ENCODE measurements at places on chromosomes 11 and 22. TPM values are rescaled to one million over a fixed set of nuclear protein-coding genes. Genes with fewer than 3 reads are reported as not detected.

GRCh38 chr11:96815236-96815635 is 425.4 kb downstream of the JRKL start:
- DNase-seq, result no peak

Gene MOGAT2
- 0.31 TPM for total RNA-seq

GRCh38 chr11:83002053-83002452 is 69.6 kb downstream of the RAB30 start:
- no peak for DNase-seq

Gene EMID1
- 7.5 TPM for total RNA-seq

Gene FAT3
- 6.2 TPM for total RNA-seq

Gene POU2AF2
- total RNA-seq, result 5.2 TPM

GRCh38 chr11:116852261-116853031 is 15.0 kb upstream of the APOA1 start:
- DNase-seq, result peak; percentile 47

Gene C11orf52
- 1.4 TPM for total RNA-seq

DNA sequence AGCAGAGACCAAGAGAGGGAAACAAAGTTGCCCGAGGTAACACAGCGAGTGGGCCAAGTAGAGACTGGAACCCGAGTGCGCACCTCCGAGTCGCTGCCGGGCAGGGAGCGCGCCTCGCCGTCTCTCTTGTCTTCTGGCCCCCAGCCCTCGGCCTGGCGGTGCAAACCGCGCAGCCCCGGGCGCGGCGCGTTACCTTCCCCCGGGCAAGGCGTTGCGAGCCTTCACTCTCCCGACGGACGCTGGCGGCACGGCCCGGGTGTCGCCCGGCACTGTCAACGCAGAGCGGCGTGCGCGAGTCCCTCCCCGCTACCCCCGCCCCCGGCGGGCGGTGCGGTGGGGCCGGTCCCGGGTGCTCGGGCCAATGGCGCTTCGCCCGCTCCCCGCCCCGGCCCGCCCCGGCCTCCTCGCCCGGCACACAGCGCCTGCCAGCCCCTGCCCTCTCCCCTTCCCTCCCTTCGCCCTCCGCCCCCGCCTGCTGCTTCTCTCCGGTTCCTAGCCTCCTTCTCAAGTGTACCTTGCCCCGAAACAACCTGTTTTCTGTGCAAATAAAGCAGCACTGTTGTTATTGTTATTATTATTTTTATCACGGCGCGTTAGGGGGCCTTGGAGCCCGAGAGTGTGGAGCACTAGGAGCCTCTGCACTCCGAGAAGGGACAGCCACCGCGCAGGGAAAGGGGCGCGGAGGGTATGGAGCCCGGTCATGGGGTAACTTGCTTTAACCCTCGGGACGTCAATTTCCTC is at the start of gene SYTL2:
TSS of gene SYTL2 (minus strand) at position 271 of the 741 bp plus-strand sequence. CDS start 53,416 bp downstream, outside the sequence.
- DNase-seq, result peak; percentile 62

Gene XKR3
- 4.1 TPM for total RNA-seq

DNA sequence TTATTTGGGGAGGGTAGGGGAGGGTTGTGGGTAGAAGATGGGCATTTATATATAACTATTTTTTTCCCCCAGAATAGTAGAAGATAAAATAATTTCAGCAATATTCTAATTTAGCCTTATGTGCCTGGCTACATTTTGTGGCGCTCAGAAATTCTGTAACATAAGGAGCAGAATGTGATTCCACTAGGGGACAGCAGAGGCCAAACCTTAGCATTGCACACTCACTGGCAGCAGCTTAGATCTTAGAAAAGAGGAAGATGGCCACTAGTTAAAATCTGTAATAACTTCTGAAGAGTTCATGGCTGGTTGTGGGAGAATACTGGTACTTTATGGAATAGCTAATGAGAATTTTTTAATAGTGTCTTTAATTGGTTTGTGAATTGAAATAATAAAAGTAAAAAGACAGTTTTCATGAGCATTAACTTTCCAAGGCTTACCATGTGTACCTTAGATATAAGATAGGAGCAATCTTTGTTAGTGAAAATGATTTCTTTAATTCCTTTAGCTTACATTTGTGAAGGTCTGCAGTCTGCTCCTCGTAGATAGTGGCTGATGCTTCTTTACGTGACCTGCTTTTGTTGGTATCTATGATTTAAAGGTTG is 33.1 kb downstream of the DDX10 start:
- peak; percentile 76 for DNase-seq

GRCh38 chr11:72740060-72740424 is 12.2 kb downstream of the ARAP1 start:
- no peak for DNase-seq

Gene FJX1
- 5.1 TPM for total RNA-seq

Gene OR2AT4
- total RNA-seq, result 0.94 TPM

Gene SEPTIN5
- total RNA-seq, result 68.9 TPM

- no peak for DNase-seq
Measured at GRCh38 chr11:134118006-134118405, 49.1 kb downstream of the JAM3 start.

- no peak for DNase-seq
Measured at GRCh38 chr11:44409558-44410236, 99.8 kb upstream of the ALX4 start.

Gene SF3B2
- 315 TPM for total RNA-seq

Gene ABCC8
- total RNA-seq, result 2.0 TPM

GRCh38 chr11:67356387-67356863 is 3.1 kb upstream of the POLD4 start:
- DNase-seq, result no peak

GRCh38 chr11:134901955-134902918 is 490.2 kb upstream of the B3GAT1 start:
- DNase-seq, result no peak

- peak; percentile 23 for DNase-seq
Measured at GRCh38 chr11:86245369-86246292, 1.1 kb downstream of the EED start.

- DNase-seq, result no peak
Measured at GRCh38 chr22:47400701-47401591, 638.5 kb downstream of the TBC1D22A start.

DNA sequence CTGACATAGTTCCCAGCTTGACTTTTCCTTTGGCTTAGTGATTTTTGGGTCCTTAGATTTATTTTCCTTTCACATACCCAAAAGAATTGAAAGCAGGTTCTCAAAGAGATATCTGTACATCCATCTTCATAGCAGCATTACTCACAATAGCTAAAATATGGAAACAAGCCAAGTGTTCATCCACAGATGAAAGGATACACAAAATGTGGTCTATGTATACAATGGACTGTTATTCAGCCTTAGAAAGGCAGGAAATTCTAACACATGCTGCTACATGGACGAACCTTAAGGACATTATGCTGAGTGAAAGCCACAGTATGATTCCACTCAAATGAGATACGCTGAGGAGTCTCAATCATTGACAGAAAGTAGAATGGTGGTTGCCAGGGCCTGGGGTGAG is 171.8 kb downstream of the IGLL1 start:
- no peak for DNase-seq

DNA sequence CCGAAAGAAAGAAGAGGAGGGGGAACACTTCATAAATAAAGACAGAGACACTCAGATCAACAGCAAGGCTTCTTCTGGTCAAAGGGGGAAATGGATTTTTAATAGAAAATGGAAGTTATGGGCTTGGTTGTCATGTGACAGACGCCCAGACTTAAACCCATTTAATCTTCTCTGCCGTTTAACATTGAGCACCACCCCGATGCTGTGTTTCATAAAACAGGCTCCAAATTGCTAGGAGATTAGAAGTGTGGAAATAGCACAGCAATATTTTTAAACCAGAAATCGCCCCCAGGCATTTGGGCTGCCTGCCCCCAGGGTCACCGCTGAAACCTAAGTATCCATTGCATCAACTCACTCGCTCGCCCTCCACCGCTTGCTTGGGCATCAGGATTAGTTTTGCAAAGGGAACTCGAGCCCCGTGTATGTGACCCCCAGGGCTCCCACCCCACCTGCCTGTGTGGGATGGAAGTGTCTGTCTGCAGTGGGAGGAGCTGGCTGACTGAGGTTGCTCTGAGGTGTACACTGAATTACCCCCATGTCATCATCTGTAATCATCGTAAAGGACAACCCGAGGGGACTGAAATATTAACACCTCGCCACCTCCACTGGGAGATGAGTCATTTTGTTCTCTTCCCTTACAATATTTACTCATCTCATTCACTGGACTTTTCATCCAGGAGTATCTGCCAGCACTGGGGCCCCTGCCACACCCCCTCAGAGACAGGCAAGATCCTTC is 10.7 kb downstream of the DSCAML1 start:
- no peak for DNase-seq

DNA sequence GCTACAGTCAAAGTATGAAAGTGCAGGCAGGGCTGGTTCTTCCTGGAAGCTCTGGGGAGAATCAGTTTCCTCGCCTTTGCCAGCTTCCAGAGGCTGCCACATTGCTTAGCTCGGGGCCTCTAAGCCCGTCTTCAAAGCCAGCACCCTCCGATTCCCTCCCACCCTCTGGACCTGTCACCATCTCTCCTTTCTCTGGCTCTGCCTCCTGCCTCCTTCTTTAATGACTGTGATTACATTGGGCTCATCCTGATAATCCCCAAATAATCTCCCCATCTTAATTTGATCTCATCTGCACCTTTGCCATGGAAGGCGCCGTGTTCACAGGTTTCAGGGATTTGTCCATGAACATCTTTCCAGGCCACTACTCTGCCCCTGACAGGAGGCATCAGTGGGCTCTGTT is 42.5 kb downstream of the MCM5 start:
- no peak for DNase-seq

- DNase-seq, result no peak
Measured at GRCh38 chr11:17744151-17744940, 9.8 kb downstream of the KCNC1 start.

Gene OR8B2
- total RNA-seq, result not detected

Gene SLN
- not detected for total RNA-seq

Gene METTL15
- total RNA-seq, result 14.8 TPM

Gene NF2
- total RNA-seq, result 23.4 TPM

- DNase-seq, result no peak
Measured at GRCh38 chr22:47776329-47776728, 1013.9 kb downstream of the TBC1D22A start.

Measured in testis (tissue), 5 donors.